Stimulated activated CD8-positive, alpha-beta memory T cell treated with anti-CD3 and anti-CD28 coated beads, Interleukin-2, amount 100 ng/mL, for 1 hour (primary cell): ENCODE measurements at places on chromosomes 3 and 15.

DNA sequence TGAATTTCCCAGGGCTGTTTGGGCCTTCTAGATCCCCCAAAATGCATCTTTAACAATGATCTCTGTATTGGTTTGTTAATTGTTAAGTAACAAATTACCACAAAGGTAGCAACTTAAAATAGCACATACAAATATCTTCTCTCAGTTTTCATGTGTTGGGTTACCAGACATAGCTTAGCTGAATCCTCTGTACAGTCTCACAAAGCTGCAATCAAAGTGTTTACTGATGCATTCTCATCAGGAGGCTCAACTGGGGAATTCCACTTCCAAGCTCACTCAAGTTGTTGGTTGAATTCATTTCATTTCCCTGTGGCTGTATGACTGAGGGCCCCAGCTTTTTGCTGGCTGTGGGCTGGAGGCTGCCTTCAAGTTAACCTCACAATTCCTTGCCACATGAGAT lies 297.6 kb downstream of the RPLP1 start:
- no peak for DNase-seq

- DNase-seq, result no peak
Measured at GRCh38 chr3:159057621-159058020, 255.8 kb downstream of the MFSD1 start.

DNA sequence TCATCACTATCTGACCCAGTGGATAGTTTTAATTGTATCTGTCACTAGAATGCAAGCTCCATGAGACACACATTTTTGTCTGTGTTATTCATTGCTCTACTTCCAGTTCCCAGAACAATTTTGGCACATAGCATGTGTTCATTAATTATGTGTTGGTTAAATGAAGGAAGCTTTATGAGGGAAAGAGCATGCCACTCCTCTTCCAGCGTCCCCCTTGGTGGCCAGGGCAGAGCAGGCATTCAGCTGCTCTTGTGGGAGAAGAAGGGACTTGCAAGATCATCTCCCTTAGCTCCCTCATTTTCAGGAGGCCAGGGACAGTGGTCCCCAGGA lies 489 bp upstream of the GALNT15 start:
- no peak for DNase-seq

GRCh38 chr15:41891946-41892345 lies 1.9 kb downstream of the SPTBN5 start:
- DNase-seq, result no peak

DNA sequence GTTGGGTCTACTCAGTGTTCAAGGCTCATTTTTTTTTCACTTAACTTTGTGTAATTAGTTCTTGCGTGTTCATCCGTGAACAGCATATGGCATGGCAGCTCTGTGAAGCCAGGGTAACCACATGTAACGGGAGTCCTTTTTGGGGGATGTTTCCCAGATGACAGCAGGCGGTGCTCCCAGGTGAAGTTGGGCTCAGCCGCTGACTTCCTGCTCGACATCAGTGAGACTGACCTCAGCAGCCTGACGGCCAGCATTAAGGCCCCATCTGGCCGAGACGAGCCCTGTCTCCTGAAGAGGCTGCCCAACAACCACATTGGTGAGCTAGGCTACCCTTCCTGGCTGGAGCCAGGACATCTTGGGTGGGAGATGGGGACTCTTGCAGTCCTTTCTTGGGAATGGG lies 62.7 kb downstream of the DNASE1L3 start:
- DNase-seq, result no peak

DNA sequence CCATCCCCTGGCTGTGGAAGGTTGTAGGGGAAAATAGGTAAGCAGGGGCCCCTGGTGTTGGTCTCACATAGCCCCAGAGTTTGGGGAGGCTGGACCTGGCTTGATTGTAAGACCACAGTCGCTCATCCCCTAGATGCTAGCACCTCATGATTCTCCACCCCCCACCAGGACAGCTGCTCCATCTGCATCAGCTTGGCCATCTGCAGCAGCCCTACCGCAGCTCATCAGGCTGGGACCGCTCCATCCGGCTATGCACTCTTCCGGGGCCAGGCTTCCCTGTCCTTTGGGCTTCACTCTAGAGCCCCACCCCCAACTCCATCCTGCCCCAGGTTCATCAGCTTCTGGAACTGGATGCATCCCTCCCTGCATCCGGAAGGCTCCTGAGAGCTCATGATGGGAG lies 12.6 kb downstream of the SCN5A start:
- DNase-seq, result no peak
